Aorta (tissue), 5 donors: ENCODE measurements at places on chromosomes 1 and 21. TPM values are rescaled to one million over a fixed set of nuclear protein-coding genes. Genes with fewer than 3 reads are reported as not detected.

The LRRC38 gene
- polyA plus RNA-seq: not detected

- no peak overlapping the region for H3K4me3 ChIP-seq
- H3K4me1 ChIP-seq: no peaks in the 10 kb centered on the region
- H3K36me3 ChIP-seq: no peaks in the 10 kb centered on the region
- no peak overlapping the region for H3K27ac ChIP-seq
Measured at GRCh38 chr1:176811511-176812288, 348.7 kb downstream of the PAPPA2 start.

DNA sequence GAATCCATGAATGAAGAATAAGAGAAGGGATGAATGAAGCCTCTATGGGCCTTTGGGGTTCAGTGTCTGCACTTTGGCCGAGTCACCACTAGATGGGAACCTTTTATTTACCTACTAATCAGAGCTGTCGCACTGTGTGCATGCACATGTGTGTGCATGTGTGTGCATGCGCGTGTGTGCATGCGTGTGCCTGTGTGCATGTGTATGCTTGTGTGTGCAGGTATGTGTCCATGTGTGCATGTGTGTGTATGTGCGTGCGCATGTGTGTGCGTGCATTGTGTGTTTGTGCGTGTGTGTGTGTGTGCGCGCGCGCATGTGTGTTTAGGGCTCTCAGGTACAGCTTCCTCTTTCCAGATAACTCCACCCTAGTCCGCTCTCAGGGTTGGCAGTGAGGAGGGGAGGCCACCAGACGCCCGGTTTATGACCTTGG lies 20.4 kb upstream of the UBXN10 start:
- H3K27ac ChIP-seq: no peak overlapping the region
- no peaks in the 10 kb centered on the region for H3K27me3 ChIP-seq
- H3K4me3 ChIP-seq: no peak overlapping the region
- no peaks in the 10 kb centered on the region for H3K4me1 ChIP-seq
- H3K36me3 ChIP-seq: no peaks in the 10 kb centered on the region

DNA sequence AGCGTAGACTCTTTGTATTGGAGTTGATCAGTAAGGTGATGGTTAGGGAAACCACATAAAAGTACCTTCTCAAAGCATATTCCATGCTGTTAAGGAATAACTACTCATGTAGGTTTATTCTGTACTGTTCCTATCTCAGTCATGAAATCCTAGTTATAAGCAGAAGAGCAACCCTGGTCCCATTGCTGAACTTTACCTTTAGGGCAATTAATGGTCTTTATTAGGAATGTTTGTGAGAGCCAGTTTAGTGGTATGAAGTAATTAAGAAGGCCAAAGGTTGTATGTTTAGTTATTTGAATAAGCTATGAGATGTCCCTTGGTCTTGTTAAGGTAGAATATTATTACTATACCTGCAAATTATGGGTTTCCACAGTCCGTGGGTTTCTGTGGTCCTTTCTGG lies 44.0 kb downstream of the ACP6 start:
- no peak overlapping the region for H3K27ac ChIP-seq
- no peak overlapping the region for H3K4me3 ChIP-seq
- DNase-seq: no peak
- H3K27me3 ChIP-seq: no peaks in the 10 kb centered on the region
- H3K36me3 ChIP-seq: peaks cover 3% of the 10 kb centered on the region

GRCh38 chr1:243343970-243344937 lies 88.4 kb downstream of the SDCCAG8 start:
- no peaks in the 10 kb centered on the region for H3K27me3 ChIP-seq
- no peaks in the 10 kb centered on the region for H3K36me3 ChIP-seq
- H3K4me3 ChIP-seq: no peak overlapping the region
- no peak for DNase-seq
- H3K27ac ChIP-seq: no peak overlapping the region
